IPS DF 19.7 (cell line): ENCODE measurements at places on chromosomes 3 and 15.

- no peak for DNase-seq
These were observed 78.3 kb upstream of the HES1 start for GRCh38 chr3:194057570-194058188.

DNA sequence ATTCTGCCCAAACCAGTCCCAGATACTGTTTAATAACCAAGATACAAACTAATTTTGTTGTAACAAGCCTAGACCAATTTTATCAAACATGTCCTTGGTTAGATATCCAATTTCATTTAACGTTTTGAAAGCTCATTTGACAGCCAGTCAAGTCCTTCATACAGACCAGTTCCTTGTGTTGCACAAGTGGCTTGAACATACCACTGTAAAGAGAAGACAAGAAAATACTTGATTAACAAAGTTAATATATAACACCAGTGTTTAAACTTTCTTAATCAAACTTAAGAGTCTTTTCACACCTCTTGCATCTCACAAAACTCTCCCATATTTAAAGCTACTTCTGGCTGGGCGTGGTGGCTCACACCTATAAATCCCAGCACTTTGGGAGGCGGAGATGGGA is 16.0 kb downstream of the PDE12 start:
- DNase-seq = no peak

DNA sequence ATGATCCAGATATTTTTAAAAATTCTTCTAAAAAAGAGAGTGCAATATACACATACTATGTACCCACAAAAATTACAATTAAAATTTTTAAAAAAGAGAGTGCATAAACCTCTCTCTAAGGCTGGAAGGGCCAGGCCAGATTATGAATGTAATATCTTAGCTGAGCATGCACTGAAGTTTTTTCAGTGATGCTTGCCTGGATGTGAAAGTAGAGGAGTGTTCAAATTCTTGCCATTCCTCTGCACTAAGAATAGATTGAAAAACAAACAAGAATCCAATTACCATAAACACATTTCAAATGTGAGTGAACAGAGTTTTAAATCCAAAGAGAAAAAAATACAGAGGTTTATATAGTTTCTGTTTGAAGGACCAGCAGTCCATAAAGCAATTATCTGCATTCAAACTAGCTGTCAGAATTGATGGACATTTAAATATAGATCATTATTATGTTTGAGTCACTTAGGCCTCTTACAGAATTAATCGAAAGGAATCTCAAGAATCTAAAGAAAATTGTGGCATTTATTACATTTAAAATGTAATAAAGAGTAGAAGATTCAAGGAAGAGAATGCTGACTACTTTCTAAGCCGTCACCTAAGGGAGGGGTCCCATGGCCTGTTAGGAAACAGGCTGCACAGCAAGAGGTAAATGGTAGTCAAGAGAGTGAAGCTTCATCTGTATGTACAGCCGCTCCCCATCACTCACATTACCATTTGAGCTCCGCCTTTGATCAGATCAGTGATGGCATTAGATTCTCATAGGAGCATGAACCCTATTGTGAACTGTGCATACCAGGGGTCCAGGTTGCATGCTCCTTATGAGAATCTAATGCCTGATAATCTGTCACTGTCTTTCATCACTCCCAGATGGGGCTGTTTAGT is 159.3 kb upstream of the MDFIC2 start:
- no peak for DNase-seq

GRCh38 chr15:50797926-50798325 is 32.4 kb upstream of the SPPL2A start:
- DNase-seq = no peak
